ENCODE measurements at places on chromosomes 11 and 22.

DNA sequence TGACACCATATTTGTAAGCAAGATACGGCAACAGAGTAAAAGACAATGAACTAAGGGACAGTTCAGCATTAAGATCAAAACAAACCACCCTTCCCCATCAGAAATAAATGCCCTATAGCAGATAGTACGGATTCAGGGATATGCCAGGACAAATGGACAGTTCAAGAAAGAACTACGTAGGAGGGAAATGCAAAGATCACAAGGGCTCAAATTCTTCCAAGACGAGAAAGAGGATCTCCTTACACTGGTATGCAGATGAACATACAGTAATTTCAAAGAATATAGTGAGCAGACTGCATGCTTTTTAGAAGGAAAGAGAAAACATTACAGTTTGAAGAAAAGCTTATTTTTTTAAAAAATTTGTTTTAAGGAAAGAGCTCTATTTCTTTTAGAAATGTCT lies 124.7 kb upstream of the APOA1 start:
- DNase-seq, result no peak

GRCh38 chr11:789943-790342 lies at the start of gene CEND1:
CEND1 (minus strand) TSS chr11:790090; CDS start chr11:788576, 1,514 bp downstream.
- DNase-seq, result no peak

DNA sequence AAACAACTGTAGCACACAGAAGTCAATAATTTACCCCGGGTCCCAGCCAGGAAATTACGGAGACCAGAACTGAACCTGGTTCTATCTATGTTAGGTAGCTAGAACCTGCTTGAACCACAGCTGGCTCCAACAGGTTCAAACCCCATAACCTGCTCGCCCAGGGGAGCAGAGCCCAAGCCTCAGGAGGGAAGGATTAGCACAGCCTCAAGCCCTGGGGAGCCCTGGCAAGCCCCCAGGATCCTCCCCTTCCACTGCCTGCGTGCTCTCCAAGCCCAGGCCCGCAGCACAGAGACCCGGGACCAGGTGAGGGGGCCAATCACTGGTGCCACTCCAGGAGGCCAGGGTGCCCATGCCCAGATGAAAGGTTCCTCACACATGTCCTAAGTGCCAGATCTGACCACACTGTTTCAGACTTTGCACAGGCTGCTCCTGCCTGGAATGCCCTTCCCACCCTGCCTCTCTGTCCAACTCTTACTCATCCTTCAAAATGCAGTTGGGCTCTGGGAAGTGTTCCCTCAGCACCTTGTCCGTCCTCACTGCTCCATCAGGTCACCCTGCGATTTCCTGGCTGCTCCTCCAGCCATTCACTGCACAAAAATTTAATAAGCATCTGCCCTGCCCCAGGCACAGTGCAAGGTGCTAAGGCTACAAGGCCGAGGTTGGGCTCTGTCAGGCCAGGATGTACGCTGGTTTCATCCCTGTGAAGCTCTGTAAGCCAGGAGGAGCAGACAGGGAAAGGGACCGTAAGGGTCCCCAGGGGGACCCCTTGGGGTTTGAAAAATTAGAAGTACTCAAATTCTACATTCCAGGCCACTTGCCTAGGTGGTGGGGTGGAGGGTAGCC lies 32.2 kb downstream of the ARRB1 start:
- no peak for DNase-seq

DNA sequence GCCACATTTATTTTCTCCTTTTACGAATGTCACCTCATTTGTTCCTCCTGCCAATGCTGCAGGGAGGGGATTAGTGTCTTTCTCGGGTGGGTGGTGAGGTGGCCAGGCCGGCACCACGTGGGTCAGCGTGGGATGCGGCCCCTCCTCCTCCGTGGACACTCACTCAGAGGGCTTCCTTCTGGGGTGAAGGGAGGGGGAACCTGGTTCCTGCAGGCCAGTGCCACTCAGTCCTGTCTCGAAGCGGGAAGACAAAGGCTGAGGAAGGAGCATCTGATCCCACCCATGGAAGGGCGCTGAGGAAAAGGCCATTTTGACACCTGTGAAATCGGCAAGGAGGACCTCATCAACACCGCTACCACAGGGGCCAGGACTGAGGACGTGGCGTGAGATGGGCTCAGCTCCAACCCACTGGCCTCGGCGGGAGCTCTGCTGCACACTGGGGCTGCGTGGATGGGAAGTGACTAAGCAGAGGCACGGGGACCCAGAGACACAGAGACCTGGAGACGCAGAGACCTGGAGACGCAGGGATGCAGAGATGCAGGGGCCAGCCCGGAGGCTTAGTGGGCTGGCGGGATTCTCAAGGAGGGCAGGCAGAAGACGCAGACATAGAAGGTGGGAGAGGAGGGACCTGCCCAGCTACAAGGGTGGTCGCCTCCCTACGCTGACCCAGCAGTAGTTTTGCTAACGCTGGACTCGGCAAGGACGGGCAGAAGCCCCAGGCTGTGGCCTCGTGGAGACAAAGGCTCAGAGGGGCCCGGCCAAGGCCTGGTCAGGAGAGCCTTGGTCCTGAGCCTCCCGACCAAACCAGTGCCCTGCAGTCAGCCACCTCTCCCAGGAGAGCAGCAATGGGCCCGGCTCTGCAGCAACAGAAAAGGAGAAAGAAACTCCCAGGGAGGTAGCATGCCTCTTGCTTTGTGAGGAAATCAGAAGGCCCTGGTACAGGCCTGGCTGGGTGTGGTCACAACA lies 1071.2 kb downstream of the BRD1 start:
- no peak for DNase-seq
